ENCODE measurements at places on chromosomes 1 and 21.
A peak's percentile ranks its signal among the peaks of the same experiment; 100 is the strongest.

GRCh38 chr1:180168786-180169639, 14.3 kb downstream of the QSOX1 start:
- peak; percentile 81 for DNase-seq

DNA sequence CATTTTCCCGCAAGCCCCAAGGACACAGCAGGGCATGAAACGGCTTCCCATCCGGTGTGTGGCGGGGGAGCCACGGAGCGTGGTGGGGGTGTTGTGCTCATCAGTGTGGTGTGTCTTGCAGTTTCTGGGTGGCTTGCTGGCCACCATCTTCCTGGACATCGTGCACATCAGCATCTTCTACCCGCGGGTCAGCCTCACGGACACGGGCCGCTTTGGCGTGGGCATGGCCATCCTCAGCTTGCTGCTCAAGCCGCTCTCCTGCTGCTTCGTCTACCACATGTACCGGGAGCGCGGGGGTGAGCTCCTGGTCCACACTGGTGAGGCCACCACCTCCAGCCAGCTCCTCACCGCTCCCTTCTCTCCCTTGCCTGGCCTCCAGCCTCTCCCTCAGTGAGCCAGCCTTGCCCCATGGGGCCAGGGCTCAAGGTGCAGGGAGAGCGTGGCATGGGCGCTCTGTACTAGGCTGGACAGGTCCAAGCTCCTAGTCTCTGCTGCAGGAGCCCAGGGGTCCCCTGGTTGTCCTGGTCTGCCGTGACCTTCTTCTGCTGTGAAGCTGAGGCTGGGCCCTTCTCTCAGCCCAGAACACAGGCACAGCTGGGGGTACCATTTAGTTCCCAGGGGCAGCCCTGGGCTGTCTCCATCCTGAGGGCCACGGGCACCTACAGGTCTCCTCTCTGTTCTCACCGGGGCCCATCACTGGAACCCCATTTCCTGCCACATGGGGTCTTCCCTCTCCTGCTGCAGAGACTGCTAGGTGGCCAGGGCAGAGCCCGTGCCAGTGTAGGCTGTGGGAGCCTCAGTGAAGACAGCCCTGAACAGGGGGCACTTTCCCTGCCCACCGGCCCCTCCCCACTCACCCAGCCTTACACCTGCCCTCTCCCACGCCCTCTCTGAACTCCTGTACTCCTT, 12.6 kb downstream of the AGTRAP start:
- DNase-seq: no peak

- DNase-seq: no peak
Observed at GRCh38 chr21:43588957-43589356, 70.3 kb downstream of the HSF2BP start.

GRCh38 chr21:35039595-35040289, 9.4 kb downstream of the RUNX1 start:
- no peak for DNase-seq

DNA sequence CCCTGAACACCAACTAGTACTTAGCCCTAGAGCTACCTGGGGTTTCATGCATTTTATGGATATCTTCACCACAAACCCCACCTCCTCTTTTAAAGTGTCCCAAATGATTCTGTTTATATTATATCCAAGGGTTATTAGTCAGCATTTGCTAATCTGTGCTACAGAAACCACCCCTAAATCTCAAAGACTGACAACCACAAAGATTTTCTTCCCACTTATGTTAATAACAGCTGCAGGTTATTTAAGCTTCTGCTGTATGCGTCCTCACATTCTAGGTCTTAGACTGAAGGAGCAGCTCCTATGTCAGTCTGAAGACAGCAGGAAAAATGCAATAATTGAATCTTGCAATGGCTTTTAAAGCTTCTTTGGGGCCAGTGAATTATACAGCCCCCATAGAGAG, 11.2 kb upstream of the PHC2 start:
- no peak for DNase-seq

Data from ACHN (cell line).